Naive thymus-derived CD8-positive, alpha-beta T cell (primary cell): ENCODE measurements at places on chromosomes 5 and 9.

DNA sequence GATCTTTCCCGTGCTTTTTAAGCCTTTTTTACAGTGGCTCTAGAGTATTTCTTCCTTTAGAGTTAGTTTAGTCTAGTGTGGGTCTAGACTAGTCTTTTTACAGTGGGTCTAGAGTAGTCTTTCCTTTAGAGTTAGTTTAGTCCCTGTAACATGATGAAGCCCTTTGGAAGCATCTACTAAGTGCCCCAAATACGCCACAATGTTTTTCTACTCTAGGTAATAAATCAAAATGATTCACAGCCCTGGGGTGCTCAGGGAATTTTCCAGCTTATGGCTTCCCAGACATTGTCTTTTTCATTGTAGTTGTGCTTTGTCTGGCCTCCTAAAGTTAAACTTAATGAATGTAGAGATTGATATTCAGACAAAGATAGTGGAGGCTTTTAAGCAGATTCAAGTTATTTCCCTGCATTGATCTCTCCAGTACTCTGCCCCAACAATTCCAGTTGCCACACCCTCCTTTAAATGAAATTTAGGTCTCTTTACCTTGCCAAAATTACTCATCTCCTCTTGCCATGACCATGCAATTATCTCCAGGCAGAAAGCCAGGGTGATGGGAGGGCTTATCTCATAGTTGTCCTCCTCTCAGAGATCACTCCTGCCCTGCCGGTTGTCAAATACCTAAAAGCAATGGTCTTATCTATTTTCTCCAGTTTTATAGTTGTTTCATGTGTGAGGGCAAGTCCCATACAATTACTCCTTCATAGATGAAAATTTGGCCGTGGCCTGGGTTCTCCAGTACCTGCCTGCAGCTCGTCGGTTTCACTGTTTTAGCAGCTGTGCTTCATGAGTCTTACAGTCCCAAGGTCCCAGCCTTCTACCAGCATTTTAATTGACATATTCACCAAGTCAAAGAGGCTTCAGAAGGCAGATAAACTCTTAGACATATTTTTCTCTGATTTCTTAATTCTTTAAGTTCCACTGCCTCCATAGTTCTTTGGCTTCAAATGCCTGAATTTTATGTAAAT is 794.0 kb upstream of the COX7C start:
- DNase-seq: no peak

DNA sequence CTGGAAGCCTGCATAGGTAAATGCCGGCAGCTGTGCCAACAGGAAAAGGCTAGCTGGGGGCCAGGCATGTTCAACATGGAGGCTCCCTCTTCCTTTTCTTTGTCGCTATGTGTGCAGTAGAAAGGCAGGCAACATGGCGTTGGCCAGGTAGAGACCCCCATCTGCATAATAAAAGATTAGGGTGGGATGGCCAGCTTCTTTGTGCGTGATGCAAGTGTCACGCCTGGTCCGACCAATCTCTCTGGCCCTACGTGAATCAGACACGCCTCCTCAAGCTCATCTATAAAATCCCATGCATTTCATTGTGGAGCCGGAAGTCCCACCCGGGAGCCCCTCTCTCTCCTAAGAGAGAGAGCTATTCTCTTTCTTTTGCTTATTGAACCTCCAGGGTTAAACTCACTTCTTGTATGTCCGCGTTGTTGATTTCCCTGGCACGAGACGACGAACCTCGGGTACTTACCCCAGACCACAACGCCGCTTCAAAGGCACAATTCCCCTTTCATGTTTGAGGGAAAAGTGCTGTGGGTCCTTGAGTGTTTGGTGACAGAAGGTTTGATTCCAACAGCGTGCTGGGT is 25.0 kb upstream of the C5orf47 start:
- DNase-seq: no peak

DNA sequence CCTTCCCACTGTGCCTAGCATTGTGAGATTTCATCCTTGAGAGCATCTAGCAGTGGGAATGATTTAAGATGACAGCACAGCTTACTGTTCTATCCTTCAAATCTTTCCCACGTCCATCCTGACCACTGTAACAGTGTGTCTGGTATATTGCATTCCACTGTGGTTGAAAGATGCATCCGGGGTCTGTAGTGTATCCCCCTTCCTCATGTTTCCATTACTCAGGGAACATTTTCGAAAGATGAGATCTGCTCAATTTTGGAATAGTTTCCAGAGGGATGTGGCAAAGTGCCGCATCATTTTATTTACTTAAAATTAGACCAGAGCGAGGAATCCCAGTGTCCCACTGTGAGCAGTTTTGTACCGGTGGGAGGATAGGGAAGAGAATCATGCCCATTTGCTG is 407.1 kb upstream of the PAPPA start:
- DNase-seq: no peak

DNA sequence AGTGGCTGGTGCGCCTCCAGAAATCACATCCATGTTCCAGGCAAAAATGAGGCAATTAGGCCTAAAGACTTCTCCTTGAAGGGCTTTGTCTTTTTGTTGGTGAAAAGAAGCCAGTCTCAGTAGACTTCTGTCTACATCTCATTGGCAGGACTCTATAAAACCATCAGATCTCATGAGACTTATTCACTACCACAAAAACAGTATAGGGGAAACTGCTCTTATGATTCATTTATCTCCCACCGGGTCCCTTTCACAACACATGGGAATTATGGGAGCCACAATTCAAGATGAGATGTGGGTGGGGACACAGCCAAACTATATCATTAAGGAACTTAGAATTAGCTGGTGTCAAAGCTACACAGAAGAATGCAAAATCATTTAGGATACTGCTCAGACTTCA is 77.7 kb upstream of the SNX2 start:
- no peak for DNase-seq

DNA sequence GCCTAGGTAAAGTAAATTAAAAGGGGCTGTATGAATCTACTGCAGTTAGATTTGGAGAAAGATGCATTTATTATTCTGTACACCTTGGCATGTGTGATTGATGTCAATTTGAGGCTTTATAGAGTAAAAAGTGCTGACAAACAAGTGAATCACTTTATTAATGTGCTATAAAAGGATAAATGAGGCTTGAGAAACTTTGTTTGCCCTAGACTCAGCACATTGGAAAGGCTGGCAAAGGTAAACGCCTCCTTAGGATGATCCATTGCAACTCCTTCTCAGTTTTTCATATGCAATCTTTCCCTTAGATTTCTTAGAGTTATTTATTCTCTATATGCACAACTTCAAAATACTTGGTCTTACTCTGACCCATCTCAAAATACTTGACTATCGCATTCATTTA is 369.0 kb downstream of the HINT1 start:
- DNase-seq: no peak
